ENCODE measurements at places on chromosomes 3 and 15. TPM values are rescaled to one million over a fixed set of nuclear protein-coding genes. Genes with fewer than 3 reads are reported as not detected.

ITPKA gene
- total RNA-seq: not detected

DNA sequence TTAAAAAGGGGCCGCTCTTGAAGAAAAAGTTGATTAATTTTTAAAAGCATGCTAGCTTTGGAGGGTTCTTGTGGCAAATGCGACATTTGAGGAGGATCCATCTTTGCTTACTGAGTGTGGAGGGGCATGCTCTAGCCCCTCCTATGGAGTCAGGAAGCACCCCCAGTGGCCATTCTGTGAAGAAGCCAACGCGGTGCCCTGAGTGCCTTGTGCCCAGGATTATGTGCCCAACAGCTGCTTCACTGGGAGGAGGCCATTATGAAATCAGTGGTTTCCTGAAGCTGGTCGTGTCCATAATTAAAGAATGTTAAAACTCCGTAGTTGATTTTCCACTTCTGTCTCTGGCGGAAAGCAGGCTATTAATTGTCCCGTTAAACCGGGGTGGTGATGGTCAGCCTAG, 69.1 kb upstream of the TNFAIP8L3 start:
- H3K36me3 ChIP-seq: no peaks in the 10 kb centered on the region
- no peaks in the 10 kb centered on the region for H3K27me3 ChIP-seq
- no peak overlapping the region for H3K27ac ChIP-seq
- no peak for DNase-seq
- H3K4me3 ChIP-seq: no peak overlapping the region
- H3K4me1 ChIP-seq: no peaks in the 10 kb centered on the region

HYAL3 gene
- 2.6 TPM for total RNA-seq

DNA sequence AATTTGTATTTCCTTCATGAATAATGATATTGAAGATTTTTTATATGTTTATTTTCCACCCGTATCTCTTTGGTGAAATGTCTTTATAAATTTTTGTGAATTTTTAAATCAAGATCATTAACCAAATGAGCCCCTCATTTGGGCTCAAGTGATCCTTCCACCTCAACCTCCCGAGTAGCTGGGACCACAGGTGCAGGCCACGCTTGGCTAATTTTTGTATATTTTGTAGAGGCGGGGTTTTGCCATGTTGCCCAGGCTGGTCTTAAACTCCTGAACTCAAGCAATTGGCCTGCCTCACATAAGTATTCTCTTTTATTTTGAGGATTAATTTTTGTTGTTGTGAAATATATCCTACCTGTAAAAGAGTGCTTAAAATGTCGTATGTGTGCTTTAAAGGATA, 4.9 kb downstream of the BBS4 start:
- H3K36me3 ChIP-seq: no peaks in the 10 kb centered on the region
- H3K27ac ChIP-seq: no peak overlapping the region
- no peak for DNase-seq
- no peaks in the 10 kb centered on the region for H3K27me3 ChIP-seq

- no peak for DNase-seq
- H3K27me3 ChIP-seq: no peaks in the 10 kb centered on the region
- peaks cover 13% of the 10 kb centered on the region for H3K4me1 ChIP-seq
- H3K36me3 ChIP-seq: no peaks in the 10 kb centered on the region
- H3K27ac ChIP-seq: peak overlapping the region; percentile 40
These were observed 63.0 kb downstream of the SFMBT1 start for GRCh38 chr3:52982839-52983238.

GRCh38 chr15:88646951-88647350, 8.1 kb downstream of the ISG20 start:
- H3K4me1 ChIP-seq: peaks cover 96% of the 10 kb centered on the region
- peaks cover 11% of the 10 kb centered on the region for H3K36me3 ChIP-seq
- H3K4me3 ChIP-seq: no peak overlapping the region
- no peak for DNase-seq
- peak overlapping the region; percentile 91 for H3K27ac ChIP-seq

DNA sequence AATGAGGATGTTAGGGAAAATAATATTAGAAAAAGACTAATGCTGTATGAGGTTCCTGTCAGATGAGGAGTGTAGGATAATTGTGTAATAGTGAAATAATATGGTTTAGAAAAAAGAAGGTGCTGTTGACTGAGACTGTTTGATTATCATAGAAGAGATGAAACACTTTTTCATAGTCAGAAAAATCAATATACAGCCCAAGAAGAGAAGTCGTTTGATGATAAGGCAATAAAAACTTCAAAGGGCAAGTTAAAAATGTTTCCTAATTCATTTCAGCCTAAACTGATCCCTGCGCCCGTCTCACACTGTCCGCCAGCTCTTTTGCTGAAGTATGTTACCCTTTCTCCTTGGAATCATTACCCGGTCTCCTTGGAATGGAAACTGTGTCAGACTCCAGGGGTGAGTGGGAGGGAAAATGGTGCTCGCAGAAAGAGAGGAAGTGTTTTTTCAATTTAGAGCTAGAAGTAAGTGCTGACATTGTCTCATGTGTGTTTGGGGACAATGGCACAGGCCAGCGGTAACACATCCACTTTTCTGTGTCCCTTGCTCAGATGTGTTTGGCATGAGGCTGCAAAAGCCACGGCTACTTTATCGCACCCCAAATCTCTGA, 23.6 kb downstream of the DUT start:
- DNase-seq: no peak
- H3K27me3 ChIP-seq: no peaks in the 10 kb centered on the region
- H3K4me1 ChIP-seq: no peaks in the 10 kb centered on the region
- H3K27ac ChIP-seq: no peak overlapping the region

DNA sequence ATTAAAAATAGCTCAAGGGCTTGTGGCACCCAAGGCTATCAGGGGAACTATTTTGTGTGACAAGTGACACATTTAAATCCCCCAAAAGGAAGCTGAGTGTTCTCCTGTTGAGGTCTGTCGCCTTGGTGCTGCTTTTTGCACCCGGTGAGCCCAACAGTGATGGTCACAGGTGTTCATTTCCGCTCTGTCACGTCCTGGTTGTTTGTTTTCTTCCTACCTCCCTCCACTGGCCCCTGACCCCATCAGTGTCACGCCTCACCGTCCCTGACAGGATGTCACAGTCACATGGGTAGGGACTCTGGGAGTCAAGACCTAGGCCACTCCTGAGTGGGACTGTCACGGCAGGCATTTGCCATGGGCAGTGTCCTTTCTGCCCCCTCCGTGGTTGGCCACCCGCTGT, 11.2 kb downstream of the SLCO3A1 start:
- H3K27ac ChIP-seq: peak overlapping the region; percentile 41
- H3K36me3 ChIP-seq: peaks cover 5% of the 10 kb centered on the region
- H3K4me1 ChIP-seq: peaks cover 22% of the 10 kb centered on the region

GRCh38 chr3:186083746-186084145, 25.1 kb downstream of the ETV5 start:
- H3K27ac ChIP-seq: no peak overlapping the region
- no peak for DNase-seq
- H3K4me3 ChIP-seq: no peak overlapping the region
- no peaks in the 10 kb centered on the region for H3K4me1 ChIP-seq

DNA sequence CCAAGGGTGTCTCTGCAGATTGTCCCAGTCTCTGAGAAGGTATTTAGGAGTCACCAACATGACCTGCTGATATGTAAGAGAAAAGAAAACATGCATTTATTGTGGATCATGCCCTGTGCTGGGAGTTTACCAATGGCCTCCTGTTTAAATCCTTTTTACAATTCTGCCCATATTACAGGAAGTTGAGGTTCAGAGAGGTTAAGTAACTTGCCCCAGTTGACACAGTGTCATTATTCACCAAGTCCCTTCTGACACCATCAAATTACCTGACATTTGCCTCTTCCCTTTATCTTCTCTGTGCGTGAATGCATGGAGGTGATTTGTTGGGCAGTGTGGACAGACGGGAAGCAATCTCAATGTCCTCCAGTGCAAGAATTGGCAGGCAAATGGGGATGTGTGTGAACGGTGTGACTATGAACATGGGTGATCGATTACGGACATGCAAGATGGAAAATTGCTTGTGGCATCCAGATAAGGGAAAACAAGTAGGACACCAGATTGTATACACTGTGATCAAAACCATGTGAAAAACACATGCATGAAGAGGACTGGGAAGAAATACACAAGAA, 27.3 kb downstream of the ZNF710 start:
- H3K4me3 ChIP-seq: no peak overlapping the region
- H3K4me1 ChIP-seq: peaks cover 23% of the 10 kb centered on the region
- no peak for DNase-seq
- no peak overlapping the region for H3K27ac ChIP-seq
- no peaks in the 10 kb centered on the region for H3K27me3 ChIP-seq

DUOX2 gene
- total RNA-seq: 0.10 TPM

DNA sequence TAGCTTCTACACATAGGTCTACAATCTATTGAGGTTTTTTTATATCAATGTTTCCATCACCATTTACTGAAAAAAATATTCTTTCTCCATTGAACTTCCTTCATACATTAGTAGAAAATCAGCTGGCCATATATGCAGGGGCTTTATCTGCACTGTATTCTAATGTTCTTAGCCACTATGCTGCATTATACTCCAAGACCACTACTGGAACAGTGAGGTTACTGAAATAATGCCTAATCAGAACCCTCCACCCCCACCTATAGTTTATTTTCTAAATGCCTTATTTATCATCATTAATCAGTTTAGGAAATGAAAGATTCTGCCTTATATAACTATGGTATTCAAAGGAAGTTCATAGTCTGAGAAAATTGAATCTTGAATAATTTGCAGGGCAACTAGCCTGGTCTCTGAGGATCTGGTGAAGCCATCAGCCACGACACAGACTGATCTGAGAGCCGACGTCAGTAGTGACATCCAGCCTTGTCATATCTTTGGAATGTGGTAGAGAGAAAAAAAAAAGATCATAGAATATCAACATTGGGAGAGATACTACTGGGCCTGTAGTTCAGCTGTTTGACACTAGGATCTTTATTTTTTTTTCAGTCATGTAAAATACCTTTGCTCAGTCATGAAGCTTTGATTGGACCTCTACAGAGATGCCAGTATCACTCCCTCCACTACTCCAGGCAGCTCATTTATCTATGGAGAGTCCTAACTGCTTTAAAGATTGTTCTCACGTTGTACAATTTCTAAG, 66.6 kb downstream of the P3H2 start:
- H3K27ac ChIP-seq: no peak overlapping the region
- no peaks in the 10 kb centered on the region for H3K4me1 ChIP-seq
- no peak overlapping the region for H3K4me3 ChIP-seq
- H3K36me3 ChIP-seq: no peaks in the 10 kb centered on the region
- no peaks in the 10 kb centered on the region for H3K27me3 ChIP-seq

SLC12A1 gene
- total RNA-seq: not detected

DNA sequence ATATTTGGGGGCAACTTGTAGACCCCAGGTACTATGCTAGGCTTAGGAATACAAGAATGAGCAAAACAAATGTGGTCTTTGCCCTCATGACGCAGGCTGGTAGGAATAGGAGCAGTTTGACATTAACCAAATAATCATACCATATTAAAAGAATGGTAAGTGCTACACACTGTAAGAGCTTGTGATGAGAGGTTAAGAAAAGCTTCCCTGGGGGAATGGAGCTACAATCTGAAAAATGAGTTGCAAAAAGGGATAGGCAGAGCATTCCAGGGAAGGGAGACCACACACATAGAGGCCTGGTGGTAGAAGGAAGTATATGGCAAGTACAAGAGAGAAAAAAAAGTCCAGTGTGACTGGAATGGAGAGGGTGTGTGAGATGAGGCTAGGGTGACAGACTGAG, 37.3 kb downstream of the TMOD3 start:
- H3K36me3 ChIP-seq: peaks cover 74% of the 10 kb centered on the region
- no peak for DNase-seq
- peaks cover 3% of the 10 kb centered on the region for H3K4me1 ChIP-seq
- H3K4me3 ChIP-seq: no peak overlapping the region

IL16 gene
- 160 TPM for total RNA-seq

ZPLD1 gene
- not detected for total RNA-seq

DNA sequence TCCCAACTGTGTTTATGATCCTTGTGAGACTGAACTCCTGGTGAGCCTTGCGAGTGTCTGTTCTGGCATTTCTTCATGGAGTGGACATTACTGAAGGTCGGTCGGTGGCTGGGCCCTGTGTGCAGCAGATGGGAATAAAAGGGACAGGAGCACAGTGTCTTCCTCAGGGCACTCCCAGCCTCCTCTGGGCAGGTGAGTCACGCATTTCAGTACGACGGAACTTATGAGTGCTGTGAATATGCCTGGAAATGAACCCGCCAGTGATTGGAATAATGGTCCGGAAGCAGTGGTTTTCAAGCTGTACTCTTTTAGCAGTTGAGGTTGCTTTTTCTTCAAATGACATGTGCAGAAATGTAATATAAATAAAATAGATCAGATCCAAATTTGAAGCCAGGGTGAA, 55.1 kb downstream of the LARS2 start:
- H3K36me3 ChIP-seq: peaks cover 8% of the 10 kb centered on the region
- no peaks in the 10 kb centered on the region for H3K4me1 ChIP-seq
- H3K4me3 ChIP-seq: no peak overlapping the region
- DNase-seq: no peak
- H3K27ac ChIP-seq: no peak overlapping the region

DNA sequence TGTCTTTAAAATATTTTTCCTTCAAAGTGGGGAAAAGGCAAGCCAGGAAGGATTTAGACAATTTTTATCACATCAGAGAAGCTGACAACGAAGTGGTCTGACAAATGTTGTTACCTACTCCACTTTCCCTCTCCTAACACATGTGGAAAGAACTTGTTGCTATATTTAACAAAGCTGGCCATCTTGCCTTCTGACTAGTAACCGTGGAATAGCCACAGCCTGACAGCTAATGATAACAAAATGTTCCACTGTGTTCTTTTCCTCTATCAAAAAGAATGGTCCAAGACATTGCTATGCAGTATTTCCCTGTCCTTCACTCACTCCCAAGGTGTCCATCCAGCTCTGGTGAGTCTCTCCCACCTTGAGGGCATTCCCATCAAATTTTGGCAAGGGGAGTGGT, 481.4 kb upstream of the THBS1 start:
- H3K27me3 ChIP-seq: no peaks in the 10 kb centered on the region
- DNase-seq: no peak
- H3K36me3 ChIP-seq: no peaks in the 10 kb centered on the region
- no peak overlapping the region for H3K27ac ChIP-seq

PPP2R3A gene
- 0.95 TPM for total RNA-seq

DNA sequence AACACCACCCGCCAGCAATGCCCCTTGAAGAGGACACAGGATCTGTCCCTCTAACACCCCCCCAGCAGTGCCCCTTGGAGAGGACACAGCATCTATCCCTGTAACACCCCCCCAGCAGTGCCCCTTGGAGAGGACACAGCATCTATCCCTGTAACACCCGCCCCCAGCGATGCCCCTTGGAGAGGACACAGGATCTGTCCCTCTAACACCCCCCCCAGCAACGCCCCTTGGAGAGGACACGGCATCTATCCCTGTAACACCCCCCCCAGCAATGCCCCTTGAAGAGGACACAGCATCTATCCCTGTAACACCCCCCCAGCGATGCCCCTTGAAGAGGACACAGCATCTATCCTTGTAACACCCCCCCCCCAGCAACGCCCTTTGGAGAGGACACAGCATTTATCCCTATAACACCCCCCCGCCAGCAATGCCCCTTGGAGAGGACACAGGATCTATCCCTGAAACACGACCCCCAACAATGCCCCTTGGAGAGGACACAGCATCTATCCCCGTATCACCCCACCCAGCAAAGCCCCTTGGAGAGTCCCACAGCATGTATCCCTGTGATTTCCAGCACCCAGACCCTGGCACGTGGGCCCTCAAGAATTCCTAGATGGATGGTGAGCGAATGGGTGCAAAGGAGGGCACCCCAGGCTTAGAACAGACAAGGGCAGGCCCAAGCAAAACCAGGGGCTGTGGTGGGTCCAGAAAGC, 26.9 kb downstream of the TNK2 start:
- no peaks in the 10 kb centered on the region for H3K27me3 ChIP-seq
- H3K4me1 ChIP-seq: no peaks in the 10 kb centered on the region
- peaks cover 40% of the 10 kb centered on the region for H3K36me3 ChIP-seq
- DNase-seq: no peak
- H3K4me3 ChIP-seq: no peak overlapping the region

Measured in T-cell (primary cell).